ENCODE measurements at places on chromosomes 11 and 22.

GRCh38 chr22:45966895-45967365 lies 10.0 kb downstream of the WNT7B start:
- DNase-seq, result no peak

GRCh38 chr22:26542831-26543230 lies 30.6 kb upstream of the TFIP11 start:
- peak; percentile 13 for DNase-seq

DNA sequence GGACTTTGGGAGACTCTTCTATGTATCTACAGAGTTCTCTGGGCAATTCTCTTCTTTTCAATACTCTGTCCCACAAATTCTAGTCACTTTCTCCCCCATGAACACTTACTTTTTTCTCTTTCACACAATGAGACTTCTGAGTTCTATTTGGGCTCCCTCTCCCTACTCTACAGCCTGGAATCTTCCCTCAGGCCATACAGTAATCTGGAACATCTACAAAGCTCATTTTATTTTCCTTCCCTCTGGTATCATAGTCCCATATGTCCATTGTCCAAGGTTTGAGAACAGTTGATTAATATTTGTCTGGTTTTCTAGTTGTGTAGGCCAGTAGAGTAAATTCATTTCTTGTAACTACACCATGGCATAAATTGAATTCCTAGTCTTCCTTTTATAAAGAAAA lies 544.6 kb upstream of the RAG2 start:
- DNase-seq, result no peak

GRCh38 chr11:5809122-5809519 lies 397 bp downstream of the OR52N2 start:
- DNase-seq, result peak; percentile 7

GRCh38 chr11:14253421-14253820 lies 105.6 kb downstream of the RRAS2 start:
- DNase-seq, result no peak

DNA sequence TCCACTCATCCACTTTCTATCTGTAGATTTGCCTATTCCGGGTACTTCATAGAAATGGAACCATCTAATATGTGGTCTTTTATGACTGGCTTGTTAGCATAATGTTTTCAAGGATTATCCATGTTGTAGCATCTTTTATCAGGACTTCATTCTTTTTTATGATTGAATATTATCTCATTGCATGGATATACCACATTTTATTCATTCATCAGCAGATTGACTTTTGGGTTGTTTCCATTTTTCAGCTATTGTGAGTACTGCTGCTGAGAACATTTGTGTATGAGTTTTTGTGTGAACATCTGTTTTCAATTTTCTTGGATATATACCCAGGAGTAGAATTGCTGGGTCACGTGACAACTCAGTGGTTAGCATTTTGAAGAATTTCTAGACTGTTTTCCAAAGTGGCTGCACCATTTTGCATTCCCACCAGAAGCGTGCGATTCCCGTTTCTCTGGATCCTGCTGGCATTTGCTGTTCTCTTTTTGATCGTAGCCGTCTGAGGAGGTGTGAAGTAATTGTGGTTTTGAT lies 8.9 kb downstream of the DERL3 start:
- no peak for DNase-seq
